T-helper 17 cell (primary cell): ENCODE measurements at places on chromosomes 4 and X.

DNA sequence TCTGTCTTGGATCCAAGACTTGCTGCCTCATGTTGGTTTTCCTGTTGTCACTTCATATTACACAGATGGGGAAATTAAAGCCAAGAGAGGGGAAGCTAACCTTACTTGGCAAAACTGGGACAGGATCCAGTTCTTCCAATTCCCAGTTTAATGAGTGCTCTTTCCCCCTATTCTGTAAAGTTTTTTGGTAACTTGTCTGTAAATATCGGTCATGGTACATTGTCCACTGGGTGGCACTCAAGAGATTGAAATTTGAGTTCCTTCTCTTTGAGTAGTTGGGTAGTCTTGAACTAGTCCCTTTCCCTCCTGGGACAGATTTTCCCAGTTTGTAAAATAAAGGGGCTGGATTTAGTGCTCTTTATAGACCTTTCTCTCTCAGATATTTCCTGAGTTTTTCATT, 12.4 kb upstream of the EOLA2 start:
- H3K4me1 ChIP-seq: no peaks in the 10 kb centered on the region
- H3K36me3 ChIP-seq: no peaks in the 10 kb centered on the region
- no peak for DNase-seq
- no peak overlapping the region for H3K27ac ChIP-seq
- no peak overlapping the region for H3K4me3 ChIP-seq

DNA sequence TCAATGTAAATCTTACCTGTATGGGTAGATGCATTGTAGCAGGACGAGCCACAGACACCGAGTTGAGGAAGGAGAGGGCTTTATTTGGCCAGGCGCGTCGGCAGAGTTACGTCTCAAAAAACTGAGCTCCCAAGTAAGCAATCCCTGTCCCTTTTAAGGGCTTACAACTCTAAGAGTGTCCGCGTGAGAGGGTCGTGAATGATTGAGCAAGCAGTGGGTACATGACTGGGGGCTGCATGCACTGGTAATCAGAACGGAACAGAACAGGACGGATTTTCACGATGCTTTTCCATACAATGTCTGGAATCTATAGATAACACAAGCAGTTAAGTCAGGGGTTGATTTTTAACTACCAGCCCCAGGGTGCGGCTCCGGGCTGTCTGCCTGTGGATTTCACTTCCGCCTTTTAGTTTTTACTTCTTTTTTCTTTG, 524.9 kb upstream of the HTR2C start:
- H3K36me3 ChIP-seq: no peaks in the 10 kb centered on the region
- no peaks in the 10 kb centered on the region for H3K4me1 ChIP-seq
- H3K4me3 ChIP-seq: no peak overlapping the region
- no peak overlapping the region for H3K27ac ChIP-seq
- DNase-seq: no peak
- no peaks in the 10 kb centered on the region for H3K27me3 ChIP-seq

GRCh38 chr4:87633243-87633642, 16.8 kb upstream of the DMP1 start:
- no peak overlapping the region for H3K27ac ChIP-seq
- no peaks in the 10 kb centered on the region for H3K36me3 ChIP-seq
- no peak for DNase-seq
- H3K4me1 ChIP-seq: no peaks in the 10 kb centered on the region
- no peak overlapping the region for H3K4me3 ChIP-seq

GRCh38 chrX:40012039-40012867, 85.5 kb downstream of the BCOR start:
- H3K27ac ChIP-seq: no peak overlapping the region
- no peak for DNase-seq
- peak overlapping the region; percentile 41 for H3K4me3 ChIP-seq
- H3K4me1 ChIP-seq: peaks cover 8% of the 10 kb centered on the region

DNA sequence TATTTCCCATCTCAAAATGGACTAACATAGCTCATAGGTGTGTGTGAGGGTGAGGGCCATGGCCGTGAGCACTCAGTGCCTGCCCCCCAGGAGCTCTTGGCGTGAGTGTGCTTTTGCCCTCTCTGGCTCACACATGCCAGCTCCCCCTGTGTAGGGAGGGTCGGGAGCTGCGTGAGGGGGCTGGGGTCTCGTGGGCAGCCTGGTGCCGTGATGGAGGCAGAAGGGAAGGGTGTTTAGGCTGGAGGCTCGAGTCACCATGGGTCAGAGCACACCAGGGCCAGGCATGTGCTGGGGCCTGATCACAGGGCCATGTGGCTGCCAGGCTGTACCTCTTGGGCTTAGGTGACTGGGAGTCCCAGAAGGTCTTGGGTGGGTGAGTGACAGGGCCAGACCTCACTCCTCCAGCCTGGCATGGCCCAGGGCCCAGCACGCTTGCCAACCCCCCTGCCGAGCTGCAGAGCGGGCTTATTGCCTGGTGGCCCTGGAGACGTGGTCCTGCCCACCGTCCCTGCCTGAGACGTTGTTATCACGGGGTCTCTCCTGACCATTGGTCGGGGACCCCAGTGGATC, 44.0 kb downstream of the ADRA2C start:
- DNase-seq: no peak
- no peak overlapping the region for H3K27ac ChIP-seq
- no peaks in the 10 kb centered on the region for H3K4me1 ChIP-seq
- H3K27me3 ChIP-seq: peaks cover 36% of the 10 kb centered on the region

DNA sequence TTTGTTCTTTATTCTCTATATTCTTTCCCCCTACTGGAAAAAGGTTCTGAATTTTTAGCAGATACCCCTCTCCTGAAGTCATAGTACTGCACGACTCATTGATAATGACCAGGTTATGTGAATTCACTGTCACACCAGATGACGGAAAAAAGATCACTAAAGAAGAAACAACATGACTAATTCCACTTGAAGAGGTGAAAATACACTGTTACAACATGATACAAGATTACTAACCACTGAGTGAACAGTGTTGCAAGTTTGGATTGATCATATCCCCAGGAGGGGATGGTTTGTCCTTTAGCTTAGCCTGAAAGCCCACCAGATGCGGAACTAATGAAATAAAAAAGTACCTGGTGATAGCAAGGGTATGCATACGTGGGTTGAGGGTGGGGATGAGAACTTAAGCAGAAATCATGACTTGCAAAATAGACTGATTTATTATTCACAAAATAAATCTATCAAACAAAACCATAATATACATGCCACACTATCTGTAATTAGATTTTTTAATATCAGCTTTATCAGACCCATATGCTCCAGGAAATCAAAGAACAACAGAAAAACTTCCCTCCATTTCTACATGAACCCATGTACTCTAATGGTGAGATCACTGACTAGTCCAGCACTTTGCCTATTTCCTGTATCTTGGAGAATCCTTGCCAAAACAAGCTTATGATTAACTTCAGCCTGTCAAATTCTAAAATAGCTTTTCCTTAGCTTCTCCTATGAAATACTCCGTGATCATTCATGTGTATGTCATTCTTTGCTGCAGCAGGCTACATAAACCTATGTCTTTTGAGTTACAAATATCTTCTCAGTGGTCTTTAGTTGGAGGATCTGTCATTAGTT, 257.4 kb upstream of the AGA start:
- H3K27ac ChIP-seq: no peak overlapping the region
- H3K36me3 ChIP-seq: no peaks in the 10 kb centered on the region
- H3K4me3 ChIP-seq: no peak overlapping the region
- H3K4me1 ChIP-seq: no peaks in the 10 kb centered on the region
- no peak for DNase-seq
- H3K27me3 ChIP-seq: no peaks in the 10 kb centered on the region

DNA sequence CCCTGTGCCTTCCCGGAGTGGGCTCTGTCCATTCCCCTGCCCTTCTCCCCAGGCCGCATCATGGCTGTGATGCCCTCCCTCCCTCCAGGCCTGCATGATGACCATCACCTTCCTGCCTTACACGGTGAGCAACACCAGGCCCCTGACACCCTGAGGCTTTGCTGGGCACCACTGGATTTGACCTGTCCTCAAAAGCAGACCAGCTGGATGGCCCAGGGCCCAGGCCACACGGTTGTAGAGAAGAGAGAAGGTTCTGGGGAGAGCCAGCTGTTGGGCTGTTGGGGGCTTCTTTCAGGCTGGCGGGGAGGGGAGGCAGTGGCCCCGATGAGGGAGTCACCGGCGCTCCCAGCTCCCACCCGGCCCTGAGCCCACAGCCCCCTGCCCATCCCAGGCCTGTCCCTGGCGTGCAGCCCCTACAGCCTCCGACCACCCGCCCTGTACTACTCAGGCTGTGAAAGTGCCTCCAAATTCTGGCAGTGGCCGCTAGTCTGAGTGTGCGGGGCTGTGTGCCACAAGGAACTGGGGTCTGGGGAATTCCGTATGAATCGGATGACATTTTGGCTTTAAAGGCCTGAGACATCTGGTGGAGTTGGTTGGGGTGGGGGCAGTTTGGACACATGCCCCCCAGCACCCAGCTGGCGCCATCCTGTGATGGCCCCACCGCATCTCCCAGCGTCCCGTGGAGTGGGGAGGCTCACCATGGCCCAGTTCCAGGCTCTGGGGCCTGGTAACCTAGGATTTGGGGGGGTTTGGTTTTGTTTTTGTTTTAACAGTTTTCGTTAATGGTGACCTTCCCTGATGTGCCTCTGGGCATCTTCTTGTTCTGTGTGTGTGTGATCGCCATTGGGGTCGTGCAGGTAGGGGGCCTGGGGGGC, 19.6 kb downstream of the TMEM175 start:
- H3K27me3 ChIP-seq: no peaks in the 10 kb centered on the region
- H3K4me1 ChIP-seq: peaks cover 5% of the 10 kb centered on the region
- H3K4me3 ChIP-seq: no peak overlapping the region

- DNase-seq: no peak
- no peak overlapping the region for H3K27ac ChIP-seq
- H3K4me3 ChIP-seq: no peak overlapping the region
- H3K36me3 ChIP-seq: peaks cover 2% of the 10 kb centered on the region
Measured at GRCh38 chr4:83438719-83439118, 16.9 kb downstream of the HELQ start.

GRCh38 chrX:153303276-153304262, 18.0 kb downstream of the PNMA6F start:
- no peak overlapping the region for H3K4me3 ChIP-seq
- peaks cover 4% of the 10 kb centered on the region for H3K4me1 ChIP-seq
- peaks cover 20% of the 10 kb centered on the region for H3K27me3 ChIP-seq
- no peak overlapping the region for H3K27ac ChIP-seq
- DNase-seq: no peak

GRCh38 chr4:28926156-28926555, 1794.0 kb upstream of the PCDH7 start:
- no peak overlapping the region for H3K27ac ChIP-seq
- H3K36me3 ChIP-seq: no peaks in the 10 kb centered on the region
- no peak for DNase-seq
- H3K27me3 ChIP-seq: no peaks in the 10 kb centered on the region
- H3K4me1 ChIP-seq: no peaks in the 10 kb centered on the region
- H3K4me3 ChIP-seq: no peak overlapping the region

- H3K4me3 ChIP-seq: no peak overlapping the region
- H3K27ac ChIP-seq: peak overlapping the region; percentile 54
- H3K36me3 ChIP-seq: peaks cover 3% of the 10 kb centered on the region
- H3K4me1 ChIP-seq: peaks cover 33% of the 10 kb centered on the region
- H3K27me3 ChIP-seq: no peaks in the 10 kb centered on the region
Measured at GRCh38 chr4:17814140-17814539, 3.4 kb downstream of the NCAPG start.

GRCh38 chrX:2960861-2961515, 31.8 kb upstream of the ARSD start:
- no peak for DNase-seq
- H3K4me1 ChIP-seq: no peaks in the 10 kb centered on the region
- peaks cover 6% of the 10 kb centered on the region for H3K27me3 ChIP-seq
- no peaks in the 10 kb centered on the region for H3K36me3 ChIP-seq
- H3K4me3 ChIP-seq: no peak overlapping the region
- no peak overlapping the region for H3K27ac ChIP-seq

DNA sequence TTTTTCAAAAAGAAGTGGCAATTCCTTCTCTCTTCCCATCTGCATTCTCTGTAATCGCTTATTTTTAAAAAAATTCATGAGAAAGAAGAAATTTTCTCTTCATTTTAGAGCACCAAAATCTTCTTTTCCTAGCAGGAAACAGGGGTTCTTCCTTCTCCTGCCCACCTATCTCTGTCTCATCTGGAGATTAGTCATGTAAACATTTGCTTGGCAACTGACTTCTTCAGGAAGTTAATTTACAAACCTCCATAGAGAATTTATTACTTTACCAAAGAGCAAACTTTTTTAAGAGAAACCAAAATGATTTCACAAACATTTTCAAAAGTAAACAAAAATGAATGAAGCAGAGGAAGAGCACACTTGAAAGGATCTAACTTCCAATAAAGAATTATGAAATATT, 13.5 kb downstream of the TTC29 start:
- H3K27me3 ChIP-seq: peaks cover 27% of the 10 kb centered on the region
- no peak for DNase-seq
- no peak overlapping the region for H3K27ac ChIP-seq
- no peak overlapping the region for H3K4me3 ChIP-seq
- H3K36me3 ChIP-seq: peaks cover 2% of the 10 kb centered on the region

DNA sequence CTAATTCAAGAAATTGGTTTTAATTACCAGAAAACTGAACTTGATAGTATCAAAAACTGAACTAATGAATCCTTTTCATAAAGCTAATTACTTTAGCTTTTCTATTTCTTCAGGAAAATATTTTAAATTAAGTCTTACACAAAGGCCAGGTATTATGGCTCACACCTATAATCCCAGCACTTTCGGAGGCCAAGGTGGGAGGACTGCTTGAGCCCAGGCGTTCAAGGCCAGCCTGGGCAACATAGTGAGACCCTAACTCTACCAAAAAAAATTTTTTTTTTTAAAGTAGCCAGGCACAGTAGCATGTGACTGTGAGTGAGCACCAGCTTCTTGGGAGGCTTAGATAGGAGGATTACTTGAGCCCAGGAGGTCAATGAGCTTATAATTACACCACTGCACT, 19.1 kb downstream of the CNOT6L start:
- peaks cover 50% of the 10 kb centered on the region for H3K4me1 ChIP-seq
- H3K36me3 ChIP-seq: no peaks in the 10 kb centered on the region
- no peaks in the 10 kb centered on the region for H3K27me3 ChIP-seq
- no peak for DNase-seq
- peak overlapping the region; percentile 78 for H3K27ac ChIP-seq

- H3K4me1 ChIP-seq: peaks cover 4% of the 10 kb centered on the region
- H3K27me3 ChIP-seq: peaks cover under 1% of the 10 kb centered on the region
- no peak overlapping the region for H3K4me3 ChIP-seq
- DNase-seq: no peak
- no peaks in the 10 kb centered on the region for H3K36me3 ChIP-seq
Measured at GRCh38 chrX:68416592-68416991, 16.7 kb downstream of the OPHN1 start.

DNA sequence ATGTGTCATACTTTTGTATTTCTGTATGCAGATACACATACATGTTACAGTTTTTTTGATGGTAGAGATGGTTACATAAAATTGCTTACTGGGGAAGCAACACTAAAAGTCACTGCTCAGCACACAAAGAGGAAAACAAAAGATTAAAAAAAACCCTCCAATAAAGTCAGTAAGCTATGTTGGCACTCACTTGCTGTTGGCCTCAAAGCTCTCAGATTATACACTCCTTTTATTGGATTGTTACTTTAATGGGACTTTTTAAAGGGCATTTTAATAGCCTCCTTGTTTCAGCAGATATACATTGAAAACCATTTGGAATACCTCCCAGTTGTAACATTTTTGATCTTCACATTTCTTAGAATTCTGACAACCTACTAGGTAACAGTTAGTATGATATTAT, 222.0 kb upstream of the HHIP start:
- H3K27me3 ChIP-seq: no peaks in the 10 kb centered on the region
- H3K36me3 ChIP-seq: no peaks in the 10 kb centered on the region
- DNase-seq: no peak
- no peaks in the 10 kb centered on the region for H3K4me1 ChIP-seq
- no peak overlapping the region for H3K27ac ChIP-seq
- no peak overlapping the region for H3K4me3 ChIP-seq

- peaks cover 59% of the 10 kb centered on the region for H3K27me3 ChIP-seq
- peaks cover 3% of the 10 kb centered on the region for H3K36me3 ChIP-seq
- H3K27ac ChIP-seq: no peak overlapping the region
- no peak overlapping the region for H3K4me3 ChIP-seq
- DNase-seq: no peak
Measured at GRCh38 chr4:8860892-8861575, 10.6 kb downstream of the HMX1 start.
